Epithelial cell of esophagus (primary cell): ENCODE measurements at places on chromosomes 11 and 22.

GRCh38 chr11:82787981-82788380 is 54.3 kb upstream of the FAM181B start:
- no peak for DNase-seq

DNA sequence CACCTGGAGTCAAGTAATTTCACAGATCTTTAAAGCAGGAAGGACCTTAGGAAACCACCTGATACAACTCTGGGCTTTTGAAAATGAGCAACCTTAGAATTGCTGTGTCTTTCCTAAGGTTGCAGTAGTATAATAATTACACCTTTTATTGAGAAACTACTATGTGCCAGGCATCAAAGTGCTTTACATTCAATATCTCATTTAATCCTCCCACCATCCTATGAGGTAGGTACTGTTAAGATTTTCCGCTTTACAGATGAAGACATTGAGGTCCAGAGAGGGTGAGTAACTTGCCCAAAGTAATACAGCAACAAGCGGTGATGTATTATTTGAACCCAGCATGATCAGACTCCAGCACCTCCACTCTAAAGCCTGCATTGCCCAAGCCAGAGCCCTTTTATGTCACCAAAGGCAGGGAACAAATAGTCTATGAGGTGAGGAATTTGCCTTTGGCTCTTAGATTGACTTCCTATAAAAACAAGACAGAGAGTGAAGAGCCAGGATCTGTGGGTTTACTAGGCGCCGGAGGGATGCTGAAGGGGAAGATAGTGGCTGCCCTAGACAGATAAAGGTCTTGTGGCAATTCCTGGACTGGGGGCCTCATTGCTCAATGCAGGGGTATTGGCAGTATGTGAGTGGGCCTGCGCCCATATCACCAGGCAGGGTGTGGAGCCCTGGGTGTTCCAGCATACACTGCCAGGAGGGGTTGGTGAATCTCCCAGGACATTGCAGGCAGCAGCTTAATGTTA is 157.1 kb downstream of the FBXO7 start:
- no peak for DNase-seq

DNA sequence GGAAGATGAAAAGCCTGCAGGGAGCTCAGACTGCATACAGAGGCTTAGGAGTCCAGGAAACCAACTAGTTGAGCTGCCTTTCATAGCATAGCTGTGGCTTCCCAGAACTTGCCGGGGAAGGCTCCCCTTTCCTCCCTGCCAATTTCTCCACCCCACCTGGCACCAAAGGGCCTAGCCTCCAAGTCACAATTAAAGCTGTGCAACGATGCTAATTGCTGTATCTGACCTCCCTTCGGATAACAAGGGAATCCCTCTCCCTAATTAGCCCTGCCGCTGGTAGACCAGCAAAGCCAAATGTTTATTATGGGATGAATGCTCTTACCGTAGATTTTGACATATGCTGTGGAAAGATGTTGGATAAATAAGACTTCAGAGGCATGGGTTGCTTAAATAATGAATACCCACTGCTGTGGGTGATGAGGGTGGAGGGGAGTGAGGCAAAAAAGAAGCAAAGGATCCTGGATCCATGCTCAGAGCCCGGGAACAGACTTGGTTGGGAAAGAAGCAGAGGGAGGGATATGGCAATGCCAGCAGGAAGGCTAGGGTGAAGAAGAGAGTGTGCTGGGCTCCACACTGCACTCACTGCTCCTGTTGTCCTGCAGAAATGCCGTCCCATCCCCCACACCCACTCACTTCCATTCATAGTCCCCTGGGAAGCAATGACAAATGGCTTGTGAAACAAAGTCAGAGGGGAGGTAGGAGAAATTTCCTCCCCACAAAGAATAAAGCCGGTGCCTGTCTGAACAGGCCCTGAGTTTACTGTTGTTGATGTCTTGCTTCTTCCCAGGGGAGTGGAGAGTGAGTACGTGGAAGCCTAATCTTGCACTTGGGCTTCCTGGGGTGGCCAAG is 608.1 kb upstream of the CADM1 start:
- no peak for DNase-seq

DNA sequence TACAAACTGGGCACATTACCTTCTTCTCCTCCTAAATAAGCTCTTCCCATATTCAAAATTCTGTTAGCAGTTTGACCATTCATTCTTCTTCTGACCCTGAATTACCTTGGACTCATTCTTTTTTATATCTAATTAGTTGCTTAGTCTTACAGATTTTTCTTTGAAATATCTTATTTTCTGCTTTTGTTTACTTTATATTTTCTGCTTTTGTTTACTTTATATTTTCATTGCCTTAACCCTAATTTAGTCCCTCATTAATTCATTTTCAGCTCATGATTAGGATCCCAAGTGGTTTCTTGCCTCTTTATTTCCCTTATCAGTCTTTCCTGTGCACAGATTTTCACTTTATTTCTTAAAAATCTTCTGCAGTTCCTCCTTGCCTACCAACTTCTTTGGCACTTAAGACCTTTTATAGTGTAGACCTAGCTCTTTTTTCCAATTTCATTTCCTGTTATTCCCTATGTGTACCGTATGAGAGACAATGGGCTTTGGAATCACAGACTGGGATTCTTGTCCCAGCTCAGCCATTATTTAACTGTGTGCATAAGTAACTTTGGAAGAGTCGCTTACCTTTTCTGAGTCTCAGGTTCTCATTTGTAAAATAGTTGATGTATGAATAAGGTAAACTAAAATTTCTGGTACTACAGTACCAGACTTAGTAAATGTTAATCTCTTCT is 39.2 kb downstream of the SIK2 start:
- no peak for DNase-seq

DNA sequence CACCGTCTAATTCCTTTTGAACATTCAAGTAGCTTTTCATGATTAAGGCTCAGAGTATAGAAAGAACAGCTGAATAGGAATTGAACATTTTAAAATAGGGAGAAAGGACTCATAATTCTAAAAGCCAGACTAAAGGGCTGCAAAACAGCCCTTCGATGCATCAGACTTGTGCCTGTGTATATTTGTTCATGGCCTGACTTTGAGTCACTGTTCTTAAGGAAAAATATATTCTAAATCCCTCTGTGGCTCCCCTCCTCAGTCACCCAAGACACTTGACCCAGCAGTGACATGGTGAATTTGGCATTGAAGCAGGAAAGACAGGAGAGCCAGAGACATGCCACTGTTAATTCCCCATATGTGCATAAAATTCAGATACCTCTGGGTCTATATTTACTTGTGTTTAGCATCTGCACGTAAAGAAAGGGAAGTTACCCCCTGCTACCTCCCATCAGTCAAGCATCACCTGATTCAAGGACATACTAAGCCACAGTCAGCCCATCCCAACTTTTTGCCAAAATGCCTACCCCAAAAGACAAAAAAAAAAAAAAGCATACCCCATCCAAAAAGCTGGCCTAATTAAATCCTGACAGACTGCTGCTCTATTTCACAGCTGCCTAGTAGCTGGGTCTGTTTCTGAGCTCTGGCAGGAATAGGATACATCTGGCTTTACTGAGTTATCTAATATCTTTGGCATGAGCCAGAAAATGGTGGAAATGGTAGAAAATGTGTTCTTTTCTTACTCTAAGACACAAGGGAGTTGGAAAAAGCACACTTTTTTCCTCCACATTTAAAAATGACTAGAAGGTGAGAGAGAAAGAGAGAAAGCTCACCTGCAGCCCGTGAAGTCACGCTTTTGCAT is 93.5 kb downstream of the COMMD9 start:
- no peak for DNase-seq

GRCh38 chr11:63917692-63918506 is 935 bp upstream of the RCOR2 start:
- peak; percentile 41 for DNase-seq

- DNase-seq: no peak
These were observed 65.8 kb upstream of the MYOD1 start for GRCh38 chr11:17653611-17654010.

- DNase-seq: peak; percentile 63
These were observed 142.8 kb downstream of the COMMD9 start for GRCh38 chr11:36146437-36146836.

DNA sequence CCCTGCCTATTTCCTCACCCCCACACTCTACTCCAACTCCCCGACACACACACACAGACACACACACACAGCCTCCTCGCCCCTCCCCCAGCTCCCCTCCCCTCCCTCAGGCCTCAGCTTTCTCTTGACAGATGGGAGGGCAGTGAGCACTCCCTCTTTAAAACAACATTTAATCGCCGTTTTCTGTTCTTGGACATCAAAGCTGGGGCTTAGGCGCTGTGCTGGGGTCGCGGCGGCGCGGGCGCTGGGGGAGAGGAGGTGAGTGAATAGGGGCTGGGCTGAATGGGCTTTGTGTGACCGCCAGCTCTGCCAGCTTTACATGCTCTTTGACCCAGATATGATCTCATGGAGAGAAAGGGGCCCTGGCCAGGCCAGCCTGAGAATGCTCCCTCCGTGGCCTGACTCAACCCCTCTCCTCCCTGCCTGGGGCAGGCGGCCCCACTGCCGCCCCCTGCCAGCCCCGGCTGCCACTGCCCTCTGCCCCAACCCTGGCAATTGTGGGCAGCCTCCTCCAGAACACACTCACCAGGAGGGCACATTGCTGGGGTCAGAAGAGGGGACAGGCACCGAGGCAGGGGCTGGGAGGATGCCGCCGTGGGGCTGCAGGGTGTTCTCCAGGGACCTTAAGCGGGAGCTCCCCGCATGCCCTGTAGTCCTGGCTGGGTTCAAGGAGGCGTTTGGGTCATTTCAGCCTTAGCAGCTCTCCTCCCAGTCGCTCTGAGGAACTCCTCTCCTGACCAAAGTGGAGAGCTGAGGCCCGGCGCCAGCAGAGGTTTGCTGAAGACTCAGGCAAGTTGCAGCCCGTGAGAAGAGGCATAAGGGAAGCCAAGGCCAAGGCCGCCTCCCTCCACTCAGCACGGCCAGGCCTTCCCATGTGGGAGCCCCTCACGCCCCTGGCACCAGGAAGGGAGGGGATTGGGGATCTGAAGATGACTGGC is 38.3 kb upstream of the NNMT start:
- no peak for DNase-seq

DNA sequence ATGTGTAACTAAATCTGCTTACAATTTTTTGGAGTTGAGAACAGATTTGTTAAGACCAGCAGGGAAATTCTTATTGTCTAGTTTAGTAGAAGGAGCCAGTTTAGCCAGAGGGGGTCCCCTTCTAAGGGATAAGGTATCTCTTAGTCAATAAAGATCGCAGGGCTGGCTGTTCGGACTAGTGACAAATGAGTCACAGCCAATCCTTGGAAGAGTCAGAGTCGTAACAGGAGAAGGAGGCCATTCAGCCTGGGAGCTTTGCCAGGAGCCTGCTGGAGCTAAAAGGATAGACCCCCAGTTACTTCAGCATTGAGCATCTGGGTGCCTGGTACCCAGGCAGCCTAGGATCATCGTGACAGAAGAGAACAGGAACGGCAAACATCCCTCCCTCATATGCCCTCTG is 191.6 kb upstream of the ARHGAP20 start:
- DNase-seq: peak; percentile 6

DNA sequence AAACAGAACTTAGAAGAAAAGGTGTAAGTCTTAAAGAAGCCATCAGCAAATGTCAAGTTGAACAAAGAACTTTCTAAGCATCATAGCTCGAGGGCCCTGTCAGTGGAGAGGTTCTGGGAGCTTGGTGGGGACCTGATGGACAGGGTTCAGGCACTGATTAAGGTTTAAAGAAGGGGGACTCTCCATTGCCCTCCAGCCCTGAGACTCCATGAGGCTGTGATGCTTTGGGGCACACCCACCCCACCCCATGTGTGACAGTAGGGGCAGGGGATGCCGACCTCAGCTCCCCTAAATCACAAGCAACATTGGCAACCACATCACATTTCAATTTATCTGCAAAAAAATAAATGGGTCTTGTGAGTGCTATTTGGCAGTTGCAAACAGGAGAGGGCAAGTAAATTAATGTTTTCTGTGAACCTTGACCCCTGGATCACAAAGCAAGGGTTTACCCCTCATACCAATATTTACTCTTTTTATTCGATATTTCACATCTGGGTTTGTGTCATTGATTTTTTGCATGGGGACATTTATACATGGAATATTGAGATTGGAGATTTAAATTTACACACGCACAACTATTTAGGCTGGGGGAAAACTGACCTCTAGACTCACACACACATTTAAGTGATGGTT is 37.1 kb upstream of the ANO1 start:
- DNase-seq: no peak

DNA sequence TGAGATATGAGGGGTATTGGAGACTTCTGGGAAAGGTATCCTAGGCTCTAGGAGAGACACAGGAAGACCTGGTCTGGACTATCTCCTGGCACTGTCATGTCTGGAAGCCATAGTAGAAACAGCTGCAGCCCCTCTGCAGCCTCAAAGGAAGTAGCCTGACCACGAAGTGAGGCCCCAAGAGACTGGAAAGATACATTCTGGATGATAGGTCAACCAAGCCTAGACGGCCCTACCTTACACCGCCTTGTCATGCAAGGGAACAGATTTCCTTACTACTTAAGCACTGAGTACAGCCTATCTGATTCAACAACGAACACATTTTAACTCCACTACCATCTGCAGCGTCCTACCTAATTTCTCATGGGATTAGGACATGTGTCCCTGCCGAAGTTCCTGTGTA is 31.1 kb downstream of the UQCR10 start:
- no peak for DNase-seq

DNA sequence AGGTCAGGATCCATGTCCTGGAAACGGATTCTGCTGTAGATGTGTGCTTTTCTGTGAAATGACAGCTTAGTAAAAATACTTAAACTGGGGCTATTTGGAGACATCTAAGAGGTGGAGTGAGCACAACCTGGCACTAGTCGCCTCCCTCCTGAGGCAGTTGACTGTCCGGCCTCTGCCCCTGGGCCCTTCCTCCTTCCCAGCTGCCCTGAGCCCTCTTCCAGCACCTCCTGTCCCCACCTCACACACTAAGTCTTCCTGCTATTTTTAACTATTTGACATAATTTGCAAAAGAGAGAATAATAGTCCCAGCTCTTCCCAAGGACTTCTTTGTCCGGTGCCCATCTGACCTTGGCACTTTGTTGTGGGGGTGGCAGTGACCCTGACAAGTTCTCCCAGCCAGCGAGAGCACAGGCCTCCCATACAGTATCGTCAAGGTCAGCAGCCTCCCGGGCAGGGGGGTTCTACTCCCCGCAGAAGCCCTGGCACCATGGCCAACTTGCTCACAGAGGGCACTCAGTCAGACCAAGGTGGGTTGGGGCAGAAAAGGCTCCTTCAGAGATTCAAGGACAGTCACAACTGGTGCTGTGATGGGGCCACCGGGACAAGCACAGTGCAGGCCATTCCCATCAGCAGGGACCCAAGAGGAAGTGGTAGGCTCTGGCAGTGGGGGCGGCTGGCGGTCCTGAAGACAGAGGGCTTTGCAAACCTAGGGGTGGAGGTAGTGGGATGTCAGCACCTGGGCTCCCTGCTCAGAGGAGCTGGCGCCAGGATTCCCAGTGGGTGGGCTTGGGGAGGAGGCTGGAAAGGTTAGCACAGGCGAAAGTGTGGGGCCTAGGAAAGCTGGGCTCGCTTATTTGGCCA is 5.5 kb upstream of the NEAT1 start:
- no peak for DNase-seq

GRCh38 chr11:7600205-7600775 is 73.0 kb downstream of the CYB5R2 start:
- peak; percentile 100 for DNase-seq
